Right lobe of liver (tissue), 6 donors: ENCODE measurements at places on chromosomes 7 and 10.

DNA sequence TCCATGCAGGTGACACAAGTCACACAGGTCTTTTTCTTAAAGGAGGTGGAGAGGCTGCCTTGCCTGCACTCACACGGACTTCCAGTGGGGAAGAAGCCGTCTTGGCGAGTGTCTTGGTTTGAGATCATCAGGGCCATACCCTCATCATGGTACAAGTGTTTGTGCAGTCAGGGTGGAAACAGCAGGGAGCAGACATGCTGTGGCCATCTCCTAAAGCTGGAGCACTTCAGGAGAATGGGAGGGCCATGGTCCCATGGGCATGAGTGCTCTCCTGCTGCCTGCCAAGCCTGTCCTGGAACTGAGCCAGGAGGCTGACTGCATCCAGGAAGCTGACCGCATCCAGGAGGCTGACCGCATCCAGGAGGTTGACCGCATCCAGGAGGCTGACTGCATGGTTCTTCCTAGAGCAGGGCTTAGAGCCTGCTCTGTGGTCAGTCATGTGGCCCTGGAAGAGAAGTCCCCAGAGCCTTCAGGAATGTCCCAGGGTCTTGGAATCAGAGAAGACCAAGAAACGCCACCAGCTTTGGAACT is 98.4 kb downstream of the ADARB2 start:
- DNase-seq: no peak

DNA sequence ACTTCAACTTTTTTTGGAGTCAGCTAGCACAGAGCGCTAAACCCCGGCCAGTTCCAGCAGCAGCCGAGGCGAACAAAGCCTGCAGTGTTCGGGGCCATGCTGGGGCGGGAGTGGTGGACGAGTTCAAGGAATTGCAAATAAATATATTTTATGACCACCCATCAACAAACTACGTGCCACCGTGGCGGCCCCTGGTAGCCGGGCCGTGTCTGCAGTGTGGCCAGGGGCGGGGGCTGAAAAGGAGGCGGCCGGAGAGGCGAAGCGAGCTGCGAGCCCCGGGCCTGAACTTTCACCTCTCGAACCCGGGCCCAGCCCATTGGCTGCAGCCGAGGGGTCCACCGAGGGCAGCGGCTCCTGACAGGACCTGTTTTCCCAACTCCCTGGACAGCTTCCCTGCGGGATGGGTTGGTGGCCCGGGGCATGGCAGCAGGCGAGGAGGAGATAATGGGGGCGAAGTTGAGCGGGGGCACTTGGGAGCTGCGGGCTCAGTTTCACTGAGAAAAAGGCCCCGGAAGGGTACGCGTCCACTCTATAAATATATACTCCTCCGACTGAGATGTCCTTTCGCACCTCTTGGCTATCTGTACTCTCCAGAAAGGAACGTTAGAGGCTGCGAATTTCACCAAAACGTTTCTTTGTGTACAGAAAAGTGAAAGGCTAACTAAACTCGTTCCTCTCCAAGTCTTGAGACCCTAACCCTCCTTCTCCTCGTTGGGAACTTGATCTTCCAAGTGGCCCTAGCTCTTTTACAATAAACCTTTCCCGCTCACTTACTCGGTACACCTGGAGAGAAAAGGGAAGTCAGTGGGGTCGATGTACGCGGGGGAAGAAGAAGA is 164.6 kb upstream of the PPP1R3A start:
- peak; percentile 85 for DNase-seq

- no peak for DNase-seq
Measured at GRCh38 chr10:131215776-131216175, 95.7 kb downstream of the TCERG1L start.

- no peak for DNase-seq
Measured at GRCh38 chr10:122293156-122293960, 22.3 kb downstream of the BTBD16 start.
